Inflammatory macrophage (primary cell): ENCODE measurements at places on chromosomes 13 and 19.

DNA sequence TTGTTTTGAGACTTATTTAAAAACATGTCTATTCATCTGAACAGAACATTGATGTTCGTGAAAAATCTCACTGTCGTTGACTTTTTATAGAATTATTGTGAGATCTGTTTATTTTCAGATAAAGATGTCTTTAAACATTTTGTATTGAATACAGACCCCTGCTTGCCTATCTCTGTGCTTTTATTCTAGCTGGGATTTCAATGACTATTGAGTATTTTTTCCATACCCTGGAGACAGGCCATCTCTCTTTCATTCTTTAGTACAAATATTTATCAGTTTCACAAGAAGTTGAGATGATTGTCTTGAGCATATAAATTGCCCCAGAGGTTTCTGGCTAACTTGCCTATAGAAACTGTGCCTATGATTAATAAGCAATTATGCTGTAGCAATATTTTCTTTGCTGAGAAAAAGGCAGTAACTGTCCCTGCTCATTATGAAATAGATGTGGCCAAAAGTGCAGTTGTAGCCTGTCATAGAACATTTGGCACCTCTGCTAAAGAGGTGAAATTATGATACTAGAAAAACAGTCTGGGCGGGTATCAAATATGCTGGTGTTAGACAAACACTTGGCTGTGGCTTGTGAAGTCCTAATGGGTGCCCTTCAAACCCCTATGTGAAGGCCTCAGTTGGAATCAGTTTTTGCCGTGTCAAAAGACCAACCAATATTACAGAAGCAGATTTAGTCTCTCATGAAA lies 360.6 kb downstream of the HS6ST3 start:
- DNase-seq = no peak

DNA sequence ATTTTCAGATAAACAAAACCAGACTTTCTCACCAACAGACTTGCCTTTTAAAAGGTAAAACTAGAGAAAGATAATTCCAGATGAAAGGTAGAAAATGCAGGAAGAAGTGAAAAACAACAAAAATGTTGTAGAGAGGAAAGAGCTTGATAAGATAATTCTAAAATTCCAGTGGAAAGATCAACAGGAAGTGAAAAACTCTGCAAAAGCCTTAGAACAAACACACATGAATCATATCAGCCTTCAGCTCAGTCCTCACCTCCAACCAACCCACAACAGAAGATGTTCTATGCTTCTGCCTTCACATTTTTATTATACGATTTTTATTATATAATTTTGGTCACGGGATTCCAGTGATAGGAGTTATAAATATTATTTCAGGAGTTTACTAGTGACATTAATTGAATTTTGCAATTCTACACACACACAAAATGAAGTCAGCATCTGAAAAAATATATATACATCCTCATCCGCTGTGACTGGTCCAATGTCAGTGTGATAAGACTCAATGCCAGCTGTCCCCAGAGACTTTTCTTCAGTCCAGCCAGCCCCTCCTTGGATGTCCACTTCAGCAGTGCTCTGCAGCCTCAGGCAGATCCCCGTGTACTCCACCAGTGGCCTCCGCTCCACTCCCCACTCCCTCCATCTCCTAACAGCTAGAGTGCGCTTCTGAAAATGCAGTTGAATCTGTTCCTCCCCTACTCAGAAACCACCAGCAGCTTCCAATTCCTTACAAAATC lies 57.9 kb downstream of the GADD45B start:
- DNase-seq = no peak

GRCh38 chr13:105936816-105937215 lies 598.6 kb downstream of the EFNB2 start:
- no peak for DNase-seq

- DNase-seq = no peak
Measured at GRCh38 chr13:89382981-89383380, 1711.8 kb downstream of the SLITRK5 start.

- peak; percentile 99 for DNase-seq
Measured at GRCh38 chr19:51784922-51785690, 9.9 kb upstream of the FPR3 start.

DNA sequence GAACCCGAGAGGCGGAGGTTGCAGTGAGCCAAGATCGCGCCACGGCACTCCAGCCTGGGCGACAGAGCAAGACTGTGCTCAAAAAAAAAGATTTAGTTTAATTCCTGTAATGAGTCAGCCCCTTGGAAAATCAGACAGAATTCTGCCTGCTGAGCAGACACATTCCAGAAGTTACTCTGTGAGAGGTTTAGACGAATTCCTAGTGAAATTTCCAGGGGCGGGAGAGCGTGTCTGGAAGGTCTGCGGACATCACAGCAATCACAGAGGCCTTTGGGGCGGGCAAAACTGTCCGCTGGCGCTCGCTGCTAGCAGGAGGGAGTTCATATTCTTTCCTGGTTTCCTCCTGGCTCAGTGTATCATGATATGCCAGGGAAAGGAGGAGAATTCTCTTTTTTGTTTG lies 17.5 kb downstream of the MISP start:
- DNase-seq = no peak

- DNase-seq = peak; percentile 78
Measured at GRCh38 chr13:20191311-20192157, 1.2 kb downstream of the GJB2 start.
